ENCODE measurements at places on chromosomes 5 and 9.

GRCh38 chr5:167952278-167952995 lies 339.0 kb upstream of the WWC1 start:
- DNase-seq, result no peak

GRCh38 chr5:171714851-171715250 lies 70.8 kb upstream of the SMIM23 start:
- DNase-seq, result no peak

GRCh38 chr5:73030995-73031394 lies 75.2 kb downstream of the FCHO2 start:
- DNase-seq, result no peak

DNA sequence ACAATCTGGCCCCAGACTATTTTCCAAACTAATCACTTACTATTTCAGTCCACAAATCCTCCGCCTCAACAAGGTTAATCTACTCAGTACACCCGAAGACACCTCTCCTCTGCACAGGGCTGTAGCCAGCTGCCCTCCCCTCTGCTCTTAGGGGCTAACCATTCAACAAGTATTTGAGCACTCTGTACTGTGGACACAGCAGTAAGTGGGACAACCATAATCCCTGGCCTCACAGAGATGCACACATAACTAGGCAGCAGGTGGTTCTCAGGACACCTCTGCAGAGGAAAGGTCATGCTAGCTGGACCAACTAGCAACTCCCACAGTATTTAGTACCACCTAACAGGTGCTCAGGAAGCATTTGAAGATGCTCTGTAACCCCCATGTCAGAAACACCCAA lies 5.5 kb downstream of the CAMSAP1 start:
- DNase-seq, result no peak

GRCh38 chr9:89526667-89527066 lies 28.8 kb upstream of the SEMA4D start:
- no peak for DNase-seq

GRCh38 chr5:86689103-86689729 lies 71.5 kb downstream of the COX7C start:
- DNase-seq, result no peak

Measured in cortex of kidney (tissue), 1 donor.